ENCODE measurements at places on chromosomes 5 and 9.

GRCh38 chr9:91896513-91897121 lies 53.4 kb downstream of the ROR2 start:
- DNase-seq: no peak

- no peak for DNase-seq
Measured at GRCh38 chr9:70625078-70625477, 210.6 kb upstream of the KLF9 start.

DNA sequence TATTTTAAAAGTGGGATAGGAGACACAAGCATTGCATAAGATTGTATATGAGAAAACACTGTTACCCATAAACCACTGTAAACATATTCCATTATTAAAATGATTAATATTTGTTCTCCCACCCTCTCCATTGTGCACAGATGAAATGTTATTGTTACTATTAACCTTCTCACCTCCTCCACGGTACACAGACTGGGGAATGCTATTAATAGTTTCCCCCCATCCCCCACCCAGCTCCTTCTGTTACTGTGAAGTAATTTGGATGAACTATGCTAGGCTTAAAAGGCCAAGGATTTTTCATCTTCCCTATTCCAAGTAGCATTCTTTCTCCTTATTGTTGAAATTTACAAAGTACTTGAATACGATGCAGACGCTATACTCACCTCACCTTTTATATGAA lies 91.4 kb downstream of the JAKMIP2 start:
- no peak for DNase-seq

GRCh38 chr5:116387738-116388137 lies 186.9 kb downstream of the SEMA6A start:
- DNase-seq: no peak

- DNase-seq: no peak
Measured at GRCh38 chr5:65854925-65855324, 71.5 kb upstream of the ERBIN start.

DNA sequence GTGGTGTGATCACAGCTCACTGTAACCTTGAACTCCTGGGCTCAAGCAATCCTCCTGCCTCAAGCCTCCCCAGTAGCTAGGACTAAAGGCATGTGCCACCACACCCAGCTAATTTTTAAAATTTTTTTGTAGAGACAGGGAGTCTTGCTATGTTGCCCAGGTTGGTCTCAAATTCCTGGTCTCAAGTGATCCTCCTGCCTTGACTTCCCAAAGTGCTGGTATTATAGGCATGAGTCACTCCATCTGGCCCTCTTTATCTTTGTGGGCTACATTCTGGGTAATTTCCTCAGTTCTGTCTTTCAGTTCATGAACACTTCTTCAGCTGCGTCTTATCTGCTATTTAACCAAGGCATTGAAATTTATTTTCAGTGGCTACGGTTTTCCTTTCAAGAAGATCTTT lies 196.6 kb upstream of the IER5L start:
- no peak for DNase-seq

DNA sequence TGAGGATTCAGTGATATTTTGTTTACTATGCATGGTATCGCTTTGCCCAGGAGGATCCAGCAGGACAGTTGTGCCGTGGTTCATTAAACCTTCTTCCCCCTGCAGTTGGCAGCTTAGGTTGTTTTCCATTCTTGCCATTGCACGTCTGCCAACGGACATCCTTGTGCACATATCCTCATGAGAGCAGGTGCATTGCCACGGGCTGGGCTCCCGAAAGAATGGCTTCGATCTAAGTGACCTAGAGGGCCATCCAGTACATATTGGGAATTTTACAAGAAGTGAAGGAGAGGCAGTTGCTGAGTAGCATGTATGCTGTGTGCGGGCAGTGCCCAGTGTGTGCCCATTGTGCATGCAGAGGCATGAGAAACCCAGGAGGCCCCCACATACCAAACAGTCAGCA lies 22.1 kb downstream of the HRH2 start:
- no peak for DNase-seq

DNA sequence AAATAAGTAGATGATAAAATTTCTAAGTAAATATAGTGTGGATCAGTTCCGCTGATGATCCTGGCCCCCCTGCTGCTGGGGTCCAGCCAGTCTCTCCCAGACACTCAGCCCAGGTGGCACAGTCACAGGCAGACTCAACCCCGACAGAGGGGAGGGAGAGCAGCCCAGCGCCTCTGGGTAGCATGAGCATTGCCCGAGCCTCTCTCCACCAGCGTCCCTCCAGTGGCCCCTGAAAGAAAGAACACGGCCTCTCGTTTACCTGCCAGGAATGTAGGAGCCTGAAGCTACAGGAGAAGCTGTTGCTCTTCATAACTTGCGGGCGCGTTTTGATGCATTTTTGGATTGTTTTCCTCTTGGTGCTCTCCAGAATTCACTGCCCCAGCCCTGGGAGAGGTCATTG lies 68.8 kb upstream of the ICE1 start:
- DNase-seq: no peak

DNA sequence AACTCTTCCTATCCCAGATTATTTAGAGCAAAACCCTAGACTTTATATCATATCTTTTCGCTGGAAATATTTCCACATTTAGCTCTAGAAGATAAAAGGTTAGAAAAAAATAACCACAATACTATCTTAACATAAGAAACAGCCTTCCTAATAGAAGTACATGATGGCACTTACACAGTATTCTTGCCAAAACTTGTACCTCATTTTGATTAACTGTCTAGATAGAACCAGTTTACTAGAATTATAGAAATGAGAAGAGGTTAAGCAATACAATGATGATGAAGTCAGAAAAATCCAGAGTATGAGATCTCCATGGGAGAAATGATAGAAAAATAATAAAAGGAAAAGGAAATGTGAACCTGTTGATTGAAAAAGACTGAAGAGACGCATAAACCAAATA lies 63.1 kb downstream of the SLC12A2 start:
- DNase-seq: no peak

DNA sequence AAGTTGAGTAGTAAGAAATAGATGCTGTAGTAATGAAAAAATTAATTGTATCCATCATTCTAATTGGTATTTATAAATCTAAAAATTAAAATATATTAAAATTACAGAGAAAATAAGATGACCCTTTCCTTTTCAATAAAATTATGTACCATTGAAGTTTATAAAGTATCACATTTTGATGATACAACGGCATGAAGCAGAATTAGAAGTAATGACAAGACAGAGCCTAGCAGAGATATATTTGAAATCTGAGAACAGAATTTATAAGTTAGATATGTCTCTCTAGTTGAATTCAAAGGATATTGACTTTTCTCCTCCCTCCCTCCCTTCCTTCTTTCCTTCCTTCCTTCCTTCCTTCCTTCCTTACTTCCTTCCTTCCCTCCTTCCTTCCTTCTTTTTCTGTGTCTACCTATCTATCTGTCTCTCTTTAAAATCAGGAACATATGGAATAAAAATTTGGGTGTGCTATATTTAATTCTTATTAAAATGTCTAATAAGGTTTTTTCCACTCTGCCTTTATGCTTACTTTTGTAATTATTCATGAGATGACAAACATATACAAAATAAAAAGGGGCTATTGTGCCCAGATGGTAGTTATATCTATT lies 258.5 kb upstream of the CD180 start:
- DNase-seq: no peak

- no peak for DNase-seq
Measured at GRCh38 chr5:69270840-69271239, 36.2 kb downstream of the CDK7 start.

DNA sequence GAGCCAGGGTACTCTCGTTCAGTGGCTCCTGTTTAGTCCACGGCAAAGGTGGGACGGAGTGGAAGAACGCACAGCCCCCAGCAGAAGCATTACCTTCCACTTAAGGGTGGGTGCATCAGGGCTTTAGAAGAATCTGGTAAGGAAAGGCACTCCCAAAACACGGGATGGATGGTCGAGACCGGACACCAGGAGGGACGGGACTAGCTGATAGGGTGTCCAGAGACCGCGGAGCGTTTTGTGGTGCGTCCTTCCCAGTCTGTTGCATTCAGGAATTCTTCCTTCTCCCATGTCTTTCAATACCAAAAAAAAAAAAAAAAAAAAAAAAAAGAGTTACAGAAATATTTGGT lies 545 bp upstream of the CTSV start:
- DNase-seq: no peak

GRCh38 chr9:4308482-4308881 lies 8.6 kb upstream of the GLIS3 start:
- DNase-seq: no peak

GRCh38 chr9:112097712-112098688 lies 77.1 kb downstream of the SUSD1 start:
- DNase-seq: peak; percentile 78

DNA sequence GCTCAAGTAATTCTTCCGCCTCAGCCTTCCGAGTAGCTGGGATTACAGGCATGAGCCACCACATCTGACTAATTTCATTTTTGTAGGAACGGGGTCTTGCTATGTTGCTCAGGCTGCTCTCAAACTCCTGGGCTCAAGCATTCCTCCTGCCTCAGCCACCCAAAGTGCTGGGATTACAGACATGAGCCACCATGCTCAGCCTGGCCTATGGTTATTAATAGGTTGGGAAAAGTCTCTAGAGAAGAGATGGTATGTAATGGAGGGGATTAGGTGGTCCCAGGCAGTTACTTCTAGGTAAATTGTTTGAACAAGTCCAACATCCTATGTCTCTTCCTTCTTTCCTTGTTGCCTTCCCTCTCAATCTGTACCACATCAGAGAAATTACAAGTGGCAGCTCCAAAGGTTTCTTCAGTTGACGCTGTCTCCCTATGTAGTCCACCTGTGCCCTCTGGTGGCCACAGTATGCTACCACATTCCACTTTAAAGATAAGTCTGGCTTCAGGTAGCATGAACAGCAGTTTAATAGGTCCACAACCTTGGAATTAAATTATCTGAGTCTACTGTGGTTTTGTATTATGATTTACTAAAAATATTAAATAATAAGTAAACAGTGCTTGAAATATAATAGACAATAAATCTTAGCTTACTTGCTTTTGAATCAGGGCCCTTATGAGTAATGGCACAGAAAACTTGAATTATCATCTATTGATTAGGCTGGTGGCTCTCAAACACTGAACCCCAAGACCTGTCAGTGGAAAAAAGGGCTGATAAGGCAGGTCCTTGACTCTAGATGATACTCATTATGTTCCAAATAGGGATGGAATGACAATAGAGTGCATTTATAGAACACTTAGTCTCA lies 9.7 kb downstream of the TIGD6 start:
- DNase-seq: peak; percentile 74

GRCh38 chr5:168311061-168311566 lies 19.7 kb downstream of the WWC1 start:
- no peak for DNase-seq

DNA sequence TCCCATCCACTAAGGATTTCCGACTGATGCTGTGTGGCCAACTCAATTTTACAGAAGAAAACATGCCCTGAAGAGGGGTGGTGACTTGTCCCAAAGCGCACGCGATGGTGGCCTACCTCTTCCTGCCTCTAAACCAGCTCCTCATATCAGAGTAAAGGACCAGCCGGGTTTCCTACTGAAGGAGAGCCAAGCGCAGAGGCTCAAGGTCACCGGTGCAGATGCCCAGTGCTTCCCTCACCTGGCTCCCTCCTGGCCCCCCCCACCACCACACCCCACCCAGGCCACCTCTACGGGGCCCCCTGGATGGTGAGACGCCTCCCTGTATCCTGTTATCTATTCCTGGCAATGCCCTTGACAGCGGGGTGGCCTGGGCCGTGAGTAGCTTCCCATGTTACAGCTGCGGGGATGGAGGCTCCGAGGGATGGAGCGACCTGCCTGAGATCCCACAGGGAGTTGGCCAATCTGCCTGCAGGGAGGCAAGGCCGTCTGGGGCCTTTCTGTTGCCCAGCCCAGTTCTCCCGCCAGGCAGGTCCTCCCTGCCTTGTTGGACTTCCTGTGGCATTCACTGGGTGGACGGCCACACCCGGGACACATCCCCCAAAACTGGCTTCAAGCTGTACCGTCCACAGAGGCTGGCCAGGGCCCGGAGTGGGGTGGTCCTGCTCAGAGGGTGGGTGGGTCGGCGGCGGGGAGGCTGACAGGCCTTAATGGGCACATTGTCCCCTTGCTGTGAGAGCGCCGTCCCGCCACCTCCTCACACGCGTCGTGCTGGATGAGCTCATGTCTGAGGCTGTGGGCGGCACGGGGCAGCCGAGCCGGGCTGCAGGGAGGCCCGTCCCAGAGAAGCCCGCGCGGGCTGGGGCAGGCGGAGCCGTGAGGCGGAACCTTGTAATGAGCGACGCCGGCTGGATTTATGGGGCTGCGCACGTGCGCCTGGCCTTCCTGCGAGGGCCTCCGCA lies 72.5 kb downstream of the MACROH2A1 start:
- DNase-seq: no peak

DNA sequence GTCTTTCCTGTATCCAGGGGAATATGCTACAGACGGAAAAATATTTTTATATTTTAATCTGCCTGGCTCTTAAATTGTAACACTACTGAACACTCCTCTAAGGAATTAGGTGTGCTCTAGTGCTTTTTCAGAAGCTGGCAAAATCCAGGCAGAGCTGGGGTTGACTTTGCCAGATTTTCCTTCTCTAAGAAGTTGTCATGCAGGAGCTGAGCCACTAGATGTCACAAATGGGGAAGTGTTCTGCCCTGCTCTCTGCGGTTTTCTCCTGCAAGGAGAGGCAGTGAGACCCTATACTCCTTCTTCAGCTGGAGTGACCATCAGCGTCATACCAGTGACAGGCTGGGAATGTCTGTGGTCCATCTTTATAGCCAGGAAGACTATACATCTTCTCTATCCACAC lies 112.5 kb downstream of the HAPLN1 start:
- DNase-seq: no peak

- DNase-seq: no peak
Measured at GRCh38 chr9:36637491-36638270, 65.0 kb downstream of the MELK start.

DNA sequence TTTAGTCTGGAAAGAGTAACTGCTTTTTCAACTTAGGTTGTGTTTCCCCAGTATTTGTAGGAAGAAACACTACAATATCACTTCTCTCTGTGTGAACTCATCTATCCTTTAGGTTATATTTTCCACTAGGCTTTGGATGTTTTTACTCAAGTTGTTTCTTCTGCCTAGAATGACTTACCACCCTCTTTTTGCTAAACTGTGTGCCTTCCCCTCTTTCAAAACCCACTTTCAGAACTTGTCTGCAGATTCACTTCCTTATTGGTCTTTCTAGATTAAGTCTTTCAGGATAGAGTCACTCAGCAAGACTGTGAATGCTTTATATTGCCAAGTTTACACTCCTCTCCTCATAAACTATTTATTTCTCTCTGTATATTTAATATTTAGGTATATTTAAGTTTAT lies 14.2 kb upstream of the CAST start:
- DNase-seq: no peak

DNA sequence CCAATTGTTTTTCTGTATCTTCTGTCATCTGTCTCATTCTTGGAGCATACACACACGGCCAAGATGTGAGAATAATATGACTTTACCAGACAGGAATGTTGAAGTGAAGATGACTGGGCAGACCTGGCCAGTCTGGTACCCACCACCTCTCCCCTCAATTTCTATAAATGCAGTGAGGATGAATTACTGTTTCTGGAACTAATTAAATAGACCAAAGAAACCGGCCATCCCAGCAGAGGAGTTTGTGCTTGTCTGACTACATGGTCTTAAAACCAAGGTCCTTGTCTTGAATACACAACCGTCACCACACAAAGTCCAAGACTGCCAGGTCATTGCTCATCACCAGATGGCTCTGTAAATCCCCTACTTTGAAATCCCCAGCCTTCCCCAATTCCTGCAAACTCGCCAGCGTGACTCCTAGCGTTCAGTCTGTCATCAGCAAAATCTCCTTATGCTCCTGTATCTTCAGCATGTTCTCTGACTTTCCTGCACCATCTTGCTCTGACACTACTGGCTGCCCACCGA lies 147.2 kb downstream of the PDE4D start:
- no peak for DNase-seq

GRCh38 chr5:2306711-2307110 lies 424.0 kb upstream of the IRX4 start:
- DNase-seq: no peak

- no peak for DNase-seq
Measured at GRCh38 chr9:22650145-22650544, 203.5 kb downstream of the DMRTA1 start.
